ENCODE measurements at places on chromosomes 4 and X.

DNA sequence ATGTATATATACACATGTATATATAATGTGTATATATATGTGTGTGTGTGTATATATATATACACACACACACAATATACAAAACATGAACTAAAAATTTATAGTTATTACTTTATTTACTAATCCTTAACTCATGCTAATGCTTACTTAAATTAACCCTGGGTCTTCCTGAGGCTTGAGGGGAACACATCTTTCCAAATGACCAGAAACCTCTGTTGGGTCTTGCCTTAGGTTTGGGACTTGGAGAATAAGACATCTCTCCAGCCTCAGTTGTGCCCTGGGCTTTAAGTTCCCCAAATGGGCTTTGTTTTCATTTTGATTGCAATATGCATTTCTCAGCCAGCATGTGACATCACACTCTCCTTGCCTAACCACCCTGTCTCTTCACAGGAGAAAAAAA, 7.7 kb downstream of the GEMIN8 start:
- DNase-seq, result no peak

DNA sequence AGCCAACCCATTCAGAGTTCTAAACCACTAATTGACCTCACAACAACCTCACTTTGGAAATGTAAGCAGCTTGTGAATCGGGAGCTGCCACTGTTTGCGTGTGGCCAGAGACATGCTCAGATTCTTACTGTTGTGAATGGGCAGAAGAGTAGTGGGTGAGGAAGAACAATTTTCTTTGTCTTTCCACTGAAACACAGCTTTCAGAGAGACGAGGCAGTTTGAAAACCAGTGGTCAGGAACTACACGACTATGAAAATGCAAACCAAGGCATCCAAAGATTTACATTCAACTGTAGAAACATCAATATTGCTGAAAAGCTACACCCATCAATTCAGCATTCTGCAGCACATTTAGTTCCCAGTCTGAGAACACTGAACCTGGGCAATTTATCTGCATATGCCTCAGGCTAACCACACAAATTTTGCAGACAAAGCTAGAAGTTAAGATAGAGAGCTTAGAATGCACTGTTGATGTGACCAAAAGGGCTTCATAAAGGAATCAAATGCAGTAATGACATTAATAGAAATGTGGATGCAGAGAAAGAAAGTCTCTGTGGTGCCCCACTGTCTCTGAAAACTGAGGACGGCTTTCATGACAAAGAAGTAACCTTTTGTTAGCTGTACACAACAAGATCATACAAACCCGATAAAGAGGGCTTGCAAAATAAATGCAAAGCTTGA, 134.3 kb downstream of the APBB2 start:
- no peak for DNase-seq

GRCh38 chr4:185128272-185129119, 14.6 kb upstream of the SLC25A4 start:
- no peak for DNase-seq

GRCh38 chr4:61301271-61301670, 101.1 kb downstream of the ADGRL3 start:
- no peak for DNase-seq

- no peak for DNase-seq
These were observed 37.9 kb upstream of the FSTL5 start for GRCh38 chr4:162201673-162202072.

GRCh38 chr4:144461906-144462305, 184.1 kb upstream of the HHIP start:
- no peak for DNase-seq

GRCh38 chr4:173573286-173573685, 43.3 kb upstream of the HAND2 start:
- no peak for DNase-seq

DNA sequence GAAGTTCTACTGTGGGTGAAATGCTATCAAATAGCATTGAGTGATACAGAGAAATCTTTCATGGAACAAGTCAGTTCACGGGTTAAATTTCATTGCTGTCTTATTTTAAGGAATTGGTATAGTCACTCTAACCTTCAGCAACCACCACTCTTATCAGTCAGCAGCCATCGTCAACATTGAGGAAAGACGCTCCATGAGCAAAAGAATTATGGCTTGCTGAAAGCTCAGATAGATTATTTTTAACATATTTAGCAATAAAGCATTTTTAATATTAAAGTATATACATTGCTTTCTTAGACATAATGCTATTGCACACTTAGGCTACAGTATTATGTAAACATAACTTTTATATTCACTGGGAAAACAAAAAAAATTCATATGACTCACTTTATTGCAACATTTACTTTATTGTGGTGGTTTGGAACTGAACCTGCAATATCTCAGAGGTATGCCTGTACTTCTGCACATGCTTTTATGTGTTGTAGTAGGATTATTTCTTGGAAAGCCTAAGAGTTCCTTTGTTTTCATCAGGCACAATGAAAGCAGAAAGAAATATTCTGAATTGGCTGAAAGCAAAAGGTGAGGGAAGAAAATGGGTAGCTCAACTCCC, 586.7 kb downstream of the GBA3 start:
- DNase-seq, result no peak

- DNase-seq, result no peak
These were observed 157.4 kb downstream of the SPRY1 start for GRCh38 chr4:123553733-123554637.

- DNase-seq, result no peak
These were observed 101.4 kb downstream of the GLRA2 start for GRCh38 chrX:14630733-14631132.

DNA sequence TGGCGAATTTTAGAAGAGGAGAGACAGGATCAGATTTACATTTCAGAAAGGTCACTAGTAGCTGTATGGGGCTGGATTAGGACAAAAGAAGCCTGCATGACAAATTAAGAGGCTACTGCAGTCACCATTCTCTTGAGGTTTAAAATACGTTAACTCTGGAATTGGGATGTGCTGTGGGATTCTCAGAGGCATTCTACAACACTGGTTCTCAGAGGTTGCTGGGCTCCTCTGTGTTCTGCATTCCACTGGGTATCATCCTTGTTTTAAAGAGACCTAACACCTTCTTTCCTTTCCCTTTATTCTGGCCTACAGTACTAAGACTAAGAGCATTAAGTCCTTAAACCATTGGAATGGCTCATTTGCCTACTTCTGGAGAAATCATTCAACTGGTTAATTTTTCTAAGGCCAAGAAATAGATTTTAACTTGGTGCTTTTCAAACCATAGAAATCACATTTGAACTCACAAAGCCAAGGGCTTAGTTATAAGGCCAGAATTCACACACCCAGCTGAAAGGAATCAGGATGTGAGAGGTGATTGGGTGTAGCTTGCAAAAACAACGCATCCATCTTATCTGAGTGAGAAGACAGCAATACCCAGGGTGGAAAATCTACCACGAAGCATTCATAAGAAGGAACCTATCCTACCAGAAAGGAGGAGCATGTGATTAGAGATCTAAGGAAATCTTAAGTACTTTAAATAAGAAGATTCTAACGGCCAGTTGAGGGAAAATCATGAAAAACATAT, 116.6 kb downstream of the SHISA3 start:
- DNase-seq, result no peak
